HL-60 (cell line): ENCODE measurements at places on chromosomes 4 and X.

GRCh38 chr4:169037506-169037905 is 27.5 kb upstream of the CBR4 start:
- DNase-seq: no peak

- no peak for DNase-seq
Observed at GRCh38 chr4:101217353-101218031, 129.8 kb downstream of the PPP3CA start.

DNA sequence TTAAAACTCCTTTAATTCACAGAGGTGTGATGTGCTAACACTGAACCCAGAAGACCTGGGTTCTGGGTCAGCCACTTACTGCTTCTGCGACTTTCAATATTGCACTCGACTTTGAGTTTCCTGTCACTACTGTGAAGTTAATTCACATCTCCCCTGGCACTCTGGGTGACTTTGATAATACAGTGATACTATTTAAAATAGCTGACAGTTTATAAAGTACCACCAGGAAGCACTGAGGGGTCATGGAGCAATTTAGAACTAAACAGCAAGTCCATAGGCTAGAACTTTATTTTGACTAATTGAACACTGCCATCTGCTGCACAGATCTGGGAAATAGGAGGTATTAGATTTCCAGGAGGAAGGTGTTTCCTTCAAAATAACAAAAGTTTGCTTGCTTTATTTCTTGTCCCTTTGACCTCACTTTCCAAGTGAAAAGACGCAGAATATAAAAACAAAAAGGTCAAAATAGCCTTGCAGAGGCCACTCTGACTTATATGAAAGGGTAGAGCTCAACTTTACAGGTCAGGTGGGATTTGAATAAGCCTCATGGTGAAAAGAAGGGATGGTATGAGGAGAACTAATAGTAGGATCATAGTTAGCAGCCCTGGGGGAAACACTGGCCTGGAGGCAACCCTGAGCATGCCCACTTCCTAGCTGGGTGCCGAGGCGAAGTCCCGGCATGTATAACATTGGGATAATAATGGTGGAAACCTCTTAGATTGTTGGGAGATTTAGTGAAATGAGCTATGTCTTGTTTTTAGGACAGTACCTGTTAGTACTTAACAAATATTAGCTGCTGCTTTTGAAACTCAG is 53.4 kb downstream of the ZNF518B start:
- DNase-seq: peak; percentile 25

GRCh38 chrX:599837-600715 is 30.5 kb upstream of the SHOX start:
- DNase-seq: no peak

- DNase-seq: no peak
Observed at GRCh38 chr4:97525236-97525635, 618.0 kb downstream of the STPG2 start.

- no peak for DNase-seq
Observed at GRCh38 chrX:55697381-55697780, 20.2 kb upstream of the RRAGB start.

DNA sequence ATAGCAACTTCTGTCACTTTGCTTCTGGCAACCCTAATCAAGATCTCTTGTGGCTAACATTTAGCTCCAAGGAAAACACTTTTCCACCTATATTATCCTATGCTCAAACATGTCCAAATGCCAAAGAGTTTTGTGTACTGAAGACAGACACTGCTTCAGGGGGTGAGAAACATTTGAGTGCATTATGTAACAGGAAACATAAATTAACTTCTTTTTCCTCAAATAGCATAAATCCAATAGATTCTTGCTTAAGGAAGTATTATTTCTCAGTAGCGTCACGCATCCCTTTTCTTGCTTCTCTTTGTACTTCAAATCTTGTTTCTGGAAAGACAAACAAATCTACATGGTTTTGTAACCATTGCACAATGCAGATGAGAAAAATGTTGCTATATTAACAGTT is 839.1 kb downstream of the GLUD2 start:
- DNase-seq: no peak

DNA sequence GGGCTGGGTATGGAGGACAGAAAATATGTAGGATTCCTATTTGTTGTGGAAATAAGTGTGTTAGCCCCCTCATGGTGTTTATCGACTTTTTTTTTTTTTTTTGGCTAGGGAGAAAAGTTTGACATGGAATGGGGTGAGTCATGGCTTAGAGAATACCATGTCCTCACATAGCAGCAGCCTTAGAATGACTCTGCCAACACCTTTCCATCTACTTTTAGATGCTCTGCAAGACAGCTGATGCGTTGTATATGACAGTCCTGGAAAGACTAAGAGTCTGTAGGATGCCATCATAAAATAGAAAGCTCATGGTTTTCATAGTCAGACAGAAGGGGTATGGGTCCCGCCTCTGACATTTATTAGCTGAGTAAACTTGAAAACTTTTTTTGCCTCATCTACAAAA is 37.7 kb downstream of the MTTP start:
- no peak for DNase-seq

GRCh38 chrX:153734871-153735270 is 10.2 kb downstream of the ABCD1 start:
- no peak for DNase-seq

DNA sequence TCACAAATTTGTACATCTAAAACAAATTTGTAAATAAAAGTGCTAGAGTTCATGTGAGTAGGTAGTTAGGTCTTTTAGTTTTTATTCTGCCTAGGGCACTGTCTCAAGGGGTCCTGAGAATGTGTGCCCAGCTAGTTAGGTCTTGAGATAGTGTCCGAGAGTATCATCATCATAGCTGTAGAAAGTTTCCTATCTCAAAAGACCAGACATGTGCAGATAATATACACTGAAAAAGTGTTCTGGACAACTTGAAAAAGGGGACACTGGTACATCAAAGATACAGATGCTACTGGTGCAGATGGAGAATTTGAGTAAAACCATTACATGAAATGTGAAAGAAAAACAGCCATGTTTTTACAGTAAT is 1.8 kb upstream of the ZCCHC4 start:
- DNase-seq: no peak

DNA sequence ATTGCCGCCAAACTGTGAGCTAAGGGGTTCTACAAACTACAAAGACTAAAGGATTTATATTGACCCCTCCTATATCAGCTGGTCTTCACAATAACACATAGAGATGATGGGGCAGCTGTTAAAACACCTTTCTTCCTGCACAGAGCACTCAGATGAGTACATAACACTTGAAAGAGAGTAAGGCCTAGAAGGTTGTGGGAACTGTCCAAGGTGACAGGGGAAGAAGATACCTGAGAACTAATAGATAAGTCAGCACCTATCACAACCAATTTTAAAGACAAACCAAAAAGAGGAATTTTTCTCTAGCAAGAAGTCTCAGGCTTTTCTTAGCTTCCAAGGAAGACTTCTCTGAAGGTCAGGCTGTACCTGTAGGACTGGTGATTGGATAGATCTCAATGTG is 19.1 kb upstream of the CXCL6 start:
- DNase-seq: no peak

- DNase-seq: no peak
Observed at GRCh38 chr4:138927072-138927471, 88.5 kb upstream of the NOCT start.

- no peak for DNase-seq
Observed at GRCh38 chr4:177546745-177547144, 104.5 kb upstream of the AGA start.

GRCh38 chr4:68599150-68599549 is 23.0 kb upstream of the UGT2B17 start:
- no peak for DNase-seq

- DNase-seq: no peak
Observed at GRCh38 chrX:4932790-4933189, 1219.3 kb upstream of the PRKX start.

DNA sequence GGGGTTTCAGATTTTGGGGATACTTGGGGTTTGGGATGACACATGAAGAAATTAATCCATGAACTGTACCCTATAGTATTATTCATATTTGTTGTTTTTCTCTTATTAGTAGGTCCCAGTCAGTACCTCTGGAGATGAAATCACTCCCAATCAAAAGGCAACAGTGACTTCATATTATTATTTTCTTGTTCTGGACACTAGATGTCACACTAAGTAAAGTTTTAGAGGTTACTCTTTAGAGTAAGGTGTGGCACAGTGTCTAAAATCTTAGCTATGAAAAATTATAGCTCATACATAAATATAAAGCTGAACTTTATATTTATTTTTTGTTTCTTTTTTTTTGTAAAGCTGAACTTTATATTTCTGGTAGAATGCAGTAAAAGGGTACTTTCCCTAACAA is 35.1 kb downstream of the FAM114A1 start:
- no peak for DNase-seq

GRCh38 chr4:75327804-75328512 is 186.2 kb downstream of the RCHY1 start:
- DNase-seq: no peak

GRCh38 chr4:173543266-173543665 is 13.2 kb upstream of the HAND2 start:
- DNase-seq: no peak

GRCh38 chrX:141814213-141814857 is 23.8 kb upstream of the MAGEC3 start:
- DNase-seq: no peak

GRCh38 chrX:29547877-29548276 is 667.5 kb upstream of the MAGEB2 start:
- no peak for DNase-seq

DNA sequence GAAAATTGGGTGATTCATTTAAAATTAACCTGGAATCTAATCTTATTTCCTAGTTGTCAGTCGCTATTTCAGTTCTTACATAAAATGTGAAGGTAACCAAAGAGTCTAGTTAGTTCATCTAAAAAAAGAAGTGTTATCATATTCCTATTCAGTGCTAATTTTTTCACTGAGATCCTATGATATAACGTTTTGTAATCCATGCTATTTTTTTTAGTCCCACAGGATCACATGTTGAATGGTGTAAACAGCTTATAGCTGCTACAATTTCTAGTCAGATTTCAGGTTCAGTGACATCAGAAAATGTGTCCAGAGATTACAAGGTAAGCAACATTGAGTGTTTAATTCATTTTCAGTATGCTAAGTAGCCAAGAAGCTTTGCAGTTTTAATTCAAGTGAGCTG is 5.8 kb downstream of the MTMR1 start:
- DNase-seq: no peak

GRCh38 chr4:90946945-90947344 is 819.8 kb downstream of the CCSER1 start:
- DNase-seq: no peak

- no peak for DNase-seq
Observed at GRCh38 chr4:38359113-38359512, 304.9 kb upstream of the KLF3 start.
